ENCODE measurements at places on chromosomes 6 and 20.

GRCh38 chr20:31684153-31685015, 38.3 kb downstream of the BCL2L1 start:
- no peak for DNase-seq

DNA sequence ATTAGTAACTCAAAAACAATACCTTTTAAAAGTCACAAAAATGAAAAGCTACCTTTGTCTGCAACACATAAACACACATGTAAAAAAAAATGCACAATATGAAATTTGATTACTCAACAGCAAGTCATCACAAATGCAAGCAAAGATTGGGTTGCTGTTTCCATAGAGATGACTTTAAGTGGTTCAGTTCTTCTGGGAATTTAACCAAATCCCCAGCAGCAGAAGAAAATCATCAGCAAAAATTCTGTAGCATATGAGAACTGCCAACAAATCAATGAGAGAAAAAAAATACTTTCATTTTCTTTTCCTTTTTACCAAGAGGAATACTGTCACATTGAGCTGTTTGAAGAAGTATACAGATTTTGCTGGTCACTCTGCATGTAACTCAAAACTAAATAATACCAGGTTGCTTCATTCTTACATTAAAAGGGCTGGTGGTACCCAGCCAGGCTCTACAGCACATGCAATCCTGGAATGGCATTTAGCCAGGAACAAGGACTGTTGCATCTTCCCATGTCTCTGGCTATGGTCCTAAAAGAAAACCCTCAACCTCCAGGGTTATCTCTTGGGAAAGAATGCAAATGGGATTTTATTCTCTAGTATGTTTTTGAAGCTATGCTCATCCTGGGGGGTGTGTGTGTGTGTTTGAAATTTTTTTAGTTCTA, 158.3 kb downstream of the OPRM1 start:
- peak; percentile 38 for DNase-seq

DNA sequence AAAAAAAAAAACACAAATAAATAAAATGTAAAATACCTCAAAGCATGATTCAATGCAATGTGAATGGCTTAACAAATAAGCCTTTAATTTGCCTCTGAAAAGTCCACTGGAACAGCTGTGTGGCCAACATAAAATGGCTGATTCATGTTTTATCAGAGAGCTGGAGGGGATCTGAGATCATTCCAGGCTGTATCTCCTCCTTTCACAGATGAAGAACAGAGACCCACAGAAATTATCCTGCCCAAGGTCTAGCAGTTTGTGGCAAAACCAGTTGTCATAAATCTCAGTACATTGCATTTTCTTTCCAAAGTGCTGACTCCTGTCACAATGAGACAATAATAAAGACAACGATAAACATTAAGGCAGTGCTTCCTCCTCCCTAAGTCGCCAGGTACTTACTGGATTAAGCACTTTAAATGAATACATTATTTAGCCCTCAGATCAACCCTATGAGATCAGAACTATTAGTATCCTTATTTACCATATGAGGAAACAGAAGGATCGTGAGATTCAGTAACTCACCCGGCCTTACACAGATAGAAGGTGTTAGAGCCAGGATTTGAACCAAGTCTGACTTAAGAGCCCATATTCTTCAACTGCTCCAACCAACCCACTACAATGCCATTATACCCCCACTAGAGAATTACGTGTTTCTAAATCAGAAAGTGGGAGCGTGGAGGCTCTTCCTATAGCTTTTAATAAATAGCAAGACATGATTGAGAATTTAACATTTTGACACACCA, 118.3 kb downstream of the KIF13A start:
- DNase-seq = no peak

DNA sequence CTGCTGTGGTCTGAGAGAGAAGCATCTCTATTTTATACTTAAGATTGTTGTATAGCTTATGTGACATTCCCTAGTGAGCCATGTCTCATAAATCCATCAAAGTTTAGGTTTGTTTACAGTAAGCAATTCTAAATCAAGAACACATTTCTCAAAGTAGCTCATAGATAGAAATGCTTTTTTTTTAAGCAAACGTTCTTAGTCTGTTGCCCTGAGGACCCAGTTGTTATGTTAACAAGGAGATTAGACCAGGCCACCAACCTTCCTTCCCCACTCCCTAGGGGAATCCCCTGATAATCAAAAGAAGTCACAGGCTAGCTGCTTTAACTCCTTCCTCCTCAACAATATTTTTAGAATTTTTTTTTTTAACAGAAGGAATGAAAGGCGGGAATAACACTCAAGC, 169.0 kb downstream of the FUT9 start:
- DNase-seq = no peak

- no peak for DNase-seq
Measured at GRCh38 chr20:54194724-54195438, 13.0 kb upstream of the PFDN4 start.

DNA sequence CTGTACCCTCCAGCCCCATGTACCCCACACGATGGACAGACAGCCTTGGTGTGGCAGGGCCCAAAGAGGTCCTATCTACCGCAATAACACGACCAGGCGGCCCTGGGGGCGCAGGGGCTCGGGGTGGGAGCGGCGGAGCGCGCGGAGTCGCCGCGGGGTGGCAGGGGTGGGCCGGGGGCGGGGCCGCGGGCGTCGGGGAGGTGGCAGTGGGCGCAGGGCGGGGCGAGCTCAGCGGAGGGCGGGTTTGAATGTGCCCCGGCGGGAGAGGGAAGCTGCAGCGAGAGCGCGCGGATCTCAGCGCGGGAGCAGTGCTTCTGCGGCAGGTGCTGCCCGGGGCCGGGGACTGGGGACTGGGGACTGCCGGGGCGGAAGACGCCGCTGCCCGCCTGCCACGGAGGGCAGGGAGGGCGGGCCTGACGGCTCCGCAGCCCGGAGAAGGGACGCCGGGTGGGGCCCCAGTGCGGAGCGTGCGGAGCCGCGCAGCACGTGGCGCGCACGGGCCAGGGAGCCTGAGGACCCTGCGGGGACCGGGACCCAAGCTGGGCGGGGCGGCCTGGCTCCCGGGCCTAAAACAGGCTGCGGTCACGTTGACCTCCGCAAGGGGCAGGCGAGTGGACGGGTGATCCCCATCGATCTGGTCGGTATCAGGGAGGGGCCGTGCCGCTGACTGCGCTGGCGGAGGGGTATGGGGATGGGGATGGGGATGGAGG, at the start of gene SLC29A1:
TSS of gene SLC29A1 (plus strand) at position 277 of the 710 bp plus-strand sequence. CDS start 3,719 bp downstream, outside the sequence.
- DNase-seq = no peak

DNA sequence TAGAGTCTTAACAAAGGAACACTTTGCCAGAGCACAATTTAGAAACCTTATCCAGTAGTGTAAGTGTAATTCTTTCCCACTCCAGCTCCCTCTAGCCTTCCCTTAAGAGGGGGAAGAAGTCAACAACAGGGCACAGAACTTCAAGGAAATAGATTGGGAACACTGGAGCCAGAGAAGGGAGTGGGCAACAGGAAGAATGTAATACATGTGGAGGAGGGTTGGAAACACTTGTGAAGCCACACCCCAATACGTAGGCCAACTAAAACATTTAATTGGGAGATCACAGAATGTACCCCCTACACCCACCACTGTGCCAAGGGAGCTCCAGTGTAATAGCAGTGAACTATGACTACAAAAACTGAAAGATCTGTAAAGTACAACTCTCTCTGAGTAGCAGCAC, 735.7 kb upstream of the HS3ST5 start:
- DNase-seq = no peak

Measured in AG09309 (cell line).